Cortex of kidney (tissue), 1 donor: ENCODE measurements at places on chromosomes 6 and 20.

GRCh38 chr6:69861986-69862385 lies 4.4 kb upstream of the COL19A1 start:
- DNase-seq, result no peak

DNA sequence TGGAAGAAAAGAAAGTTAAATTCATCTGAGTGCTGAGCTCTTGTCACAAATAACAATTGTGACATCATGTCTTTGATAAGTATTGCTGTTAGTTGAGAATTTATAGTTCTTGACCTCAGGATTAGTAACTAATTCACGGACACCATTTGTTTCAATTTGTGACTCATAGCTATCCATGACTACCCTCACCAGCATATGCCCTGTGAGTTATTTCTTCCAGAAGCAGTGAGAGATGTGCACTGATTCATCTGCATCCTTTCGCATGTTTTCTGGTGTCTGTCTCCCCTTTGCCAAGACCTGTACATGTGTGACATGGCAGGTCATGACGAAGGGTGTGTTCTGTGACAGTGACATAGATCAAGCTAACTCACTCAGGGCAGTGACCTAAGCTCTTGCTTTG lies 86.9 kb downstream of the SOBP start:
- DNase-seq, result no peak

DNA sequence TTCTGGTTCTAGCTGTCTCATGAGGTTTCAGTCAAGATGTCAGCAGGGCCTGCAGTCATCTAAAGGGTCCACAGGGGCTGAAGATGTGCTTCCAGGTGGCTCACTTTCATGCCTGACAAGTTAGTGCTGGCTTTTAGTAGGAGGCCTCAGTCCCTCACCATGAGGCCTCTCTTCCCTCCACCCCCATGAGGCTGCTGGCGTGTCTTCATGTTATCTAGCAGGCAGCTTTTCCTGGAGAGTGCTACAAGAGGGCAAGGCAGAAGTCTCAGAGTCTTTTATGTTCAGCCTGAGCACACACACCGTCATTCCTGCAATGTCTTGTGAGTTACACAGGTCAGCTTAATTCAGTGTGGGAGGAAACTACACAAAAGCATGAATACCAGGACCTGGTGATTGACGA lies 769.9 kb downstream of the HDGFL1 start:
- no peak for DNase-seq

- DNase-seq, result no peak
Observed at GRCh38 chr6:135128268-135128914, 52.7 kb upstream of the MYB start.

DNA sequence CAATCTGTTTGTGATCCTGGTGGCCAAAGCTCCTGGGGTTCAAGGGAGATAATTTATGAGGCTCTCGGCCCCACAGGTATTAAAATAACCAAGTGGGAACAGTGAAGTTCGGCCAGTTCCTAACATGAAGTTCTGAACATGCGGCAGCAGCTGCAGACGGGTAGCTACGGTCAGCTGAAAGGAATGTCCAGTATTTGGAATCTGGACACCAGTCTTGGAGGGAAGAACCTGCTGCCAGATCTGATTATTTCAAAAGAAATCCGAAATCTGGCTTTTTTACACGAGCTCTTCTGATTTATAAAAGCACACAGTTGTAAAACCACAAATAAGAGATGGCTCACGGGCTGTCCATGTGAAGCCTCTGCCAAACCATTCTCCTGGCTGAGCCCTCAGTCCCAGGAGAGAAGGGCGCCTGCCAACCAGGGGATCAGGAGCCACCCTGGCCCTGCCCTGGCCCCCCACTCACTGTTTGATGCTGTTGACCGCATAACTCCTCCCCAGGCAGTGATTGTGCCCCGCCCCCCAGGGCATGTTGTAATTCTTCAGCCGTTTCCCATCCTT lies 28.2 kb upstream of the KCNB1 start:
- no peak for DNase-seq

DNA sequence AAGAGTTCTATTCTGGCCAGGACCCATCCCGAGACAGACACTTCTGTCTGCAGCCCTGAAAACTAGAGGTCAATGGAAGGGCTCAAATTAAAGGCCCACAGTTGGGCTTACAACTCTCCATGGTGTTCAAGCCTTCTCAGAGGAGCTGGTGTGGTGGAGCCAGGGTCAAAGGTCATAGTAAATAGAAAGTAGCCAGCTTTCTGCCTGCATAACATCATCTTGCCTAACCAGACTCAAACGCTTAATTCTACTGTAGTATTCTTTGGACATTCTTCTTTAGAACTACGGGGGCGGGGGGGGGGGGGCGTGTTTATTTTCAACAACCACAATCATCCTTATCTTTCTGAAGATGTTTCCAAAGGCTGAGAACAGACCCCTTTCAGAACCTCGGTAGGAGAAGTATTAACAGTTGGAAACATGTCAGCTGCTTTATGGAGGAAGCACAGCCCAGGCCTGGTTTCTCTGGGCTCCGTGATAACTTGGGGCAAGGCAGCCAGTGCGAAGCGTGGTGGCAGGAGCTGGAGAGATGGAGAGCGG lies 1.5 kb upstream of the RREB1 start:
- DNase-seq, result no peak

GRCh38 chr6:150531957-150532356 lies 67.7 kb upstream of the PLEKHG1 start:
- no peak for DNase-seq

DNA sequence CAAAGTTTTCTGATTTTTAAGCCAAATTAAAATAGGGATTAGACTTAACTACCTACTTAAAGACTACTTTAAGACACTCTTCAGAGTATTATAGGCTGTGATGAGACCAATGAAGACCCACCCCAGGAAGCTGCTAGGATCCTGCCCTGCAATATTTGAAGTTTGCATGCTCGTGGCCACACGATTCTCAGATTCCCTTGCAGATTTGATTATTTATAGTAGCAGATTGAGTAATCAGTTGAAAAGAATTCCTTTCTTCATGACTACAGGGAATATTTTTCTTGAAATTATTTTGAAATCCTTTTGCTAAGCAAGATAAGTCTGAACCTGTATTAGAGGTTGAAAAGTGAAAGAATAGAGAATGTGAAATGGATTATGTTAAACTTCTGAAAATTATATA lies 122.3 kb downstream of the B3GAT2 start:
- DNase-seq, result no peak

GRCh38 chr20:50719328-50719727 lies 12.1 kb upstream of the PARD6B start:
- no peak for DNase-seq

DNA sequence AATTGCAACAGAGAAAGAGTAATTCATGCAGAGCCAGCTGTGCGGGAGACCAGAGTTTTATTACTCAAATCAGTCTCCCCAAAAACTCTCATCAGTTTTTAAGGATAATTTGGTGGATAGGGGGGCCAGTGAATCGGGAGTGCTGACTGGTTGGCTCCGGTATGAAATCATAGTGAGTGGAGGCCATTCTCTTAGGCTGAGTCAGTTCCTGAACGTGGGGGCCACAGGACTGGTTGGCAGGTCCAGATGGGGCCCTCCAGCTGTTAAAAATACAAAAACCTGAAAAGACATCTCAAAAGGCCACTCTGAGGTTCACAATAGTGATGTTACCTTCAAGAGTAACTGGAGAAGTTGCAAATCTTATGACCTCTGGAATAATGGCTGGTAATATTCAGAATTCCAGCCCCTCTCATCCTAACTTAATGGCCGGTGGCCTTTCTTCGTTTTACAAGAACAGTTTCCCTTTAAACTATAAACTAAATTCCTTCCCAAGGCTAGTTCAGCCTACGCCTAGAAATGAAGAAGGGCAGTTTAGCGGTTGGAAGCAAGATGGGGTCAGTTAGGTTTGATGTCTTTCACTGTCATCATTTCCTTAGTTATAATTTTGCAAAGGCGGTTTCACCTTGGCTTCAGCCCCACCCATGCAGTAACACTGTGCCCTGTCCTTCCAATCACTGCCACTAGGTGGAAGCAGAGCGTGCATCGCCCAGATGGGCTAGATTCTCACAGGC lies 6.8 kb upstream of the MICA start:
- no peak for DNase-seq
